ENCODE measurements at places on chromosomes 1 and 21.

GRCh38 chr1:174358786-174359453 lies 88.8 kb upstream of the GPR52 start:
- DNase-seq = no peak

DNA sequence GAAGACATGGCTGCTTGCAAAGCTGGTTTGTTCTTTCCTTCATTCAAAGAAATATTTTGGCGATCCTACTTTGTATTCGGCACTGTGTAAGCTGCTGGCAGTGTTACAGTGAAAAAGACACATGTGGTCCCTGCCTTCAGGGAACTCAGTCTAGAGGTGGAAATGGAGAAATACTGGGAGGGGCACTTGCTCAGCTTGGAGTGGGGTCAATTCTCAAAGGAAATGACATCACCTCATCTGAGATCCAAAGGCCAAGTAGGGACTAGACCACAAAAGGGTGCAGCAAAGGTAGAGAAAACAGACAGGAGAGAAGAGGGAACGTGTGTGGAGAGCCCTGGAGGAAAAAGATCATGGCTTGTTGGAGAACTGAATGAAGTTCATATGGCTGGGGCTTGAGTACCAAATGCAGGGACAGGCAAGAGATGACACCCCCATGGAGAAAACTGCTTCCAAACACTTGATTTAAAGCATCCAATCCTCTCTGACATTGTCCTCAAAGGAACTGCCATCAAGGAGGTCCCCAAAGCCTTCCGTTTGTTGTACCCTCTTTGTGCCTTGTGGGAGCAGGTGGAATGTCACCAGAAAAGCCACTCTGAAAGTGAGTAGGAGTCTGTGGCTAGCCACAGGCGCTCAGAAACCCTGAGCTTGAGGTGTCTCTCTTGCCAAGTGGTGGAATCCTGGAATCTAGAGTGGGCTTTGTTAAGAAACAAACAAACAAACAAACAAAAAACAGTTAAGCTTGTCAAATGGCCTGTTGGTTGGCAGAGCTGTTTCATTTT lies 48.3 kb upstream of the TDRD10 start:
- DNase-seq = peak; percentile 70

DNA sequence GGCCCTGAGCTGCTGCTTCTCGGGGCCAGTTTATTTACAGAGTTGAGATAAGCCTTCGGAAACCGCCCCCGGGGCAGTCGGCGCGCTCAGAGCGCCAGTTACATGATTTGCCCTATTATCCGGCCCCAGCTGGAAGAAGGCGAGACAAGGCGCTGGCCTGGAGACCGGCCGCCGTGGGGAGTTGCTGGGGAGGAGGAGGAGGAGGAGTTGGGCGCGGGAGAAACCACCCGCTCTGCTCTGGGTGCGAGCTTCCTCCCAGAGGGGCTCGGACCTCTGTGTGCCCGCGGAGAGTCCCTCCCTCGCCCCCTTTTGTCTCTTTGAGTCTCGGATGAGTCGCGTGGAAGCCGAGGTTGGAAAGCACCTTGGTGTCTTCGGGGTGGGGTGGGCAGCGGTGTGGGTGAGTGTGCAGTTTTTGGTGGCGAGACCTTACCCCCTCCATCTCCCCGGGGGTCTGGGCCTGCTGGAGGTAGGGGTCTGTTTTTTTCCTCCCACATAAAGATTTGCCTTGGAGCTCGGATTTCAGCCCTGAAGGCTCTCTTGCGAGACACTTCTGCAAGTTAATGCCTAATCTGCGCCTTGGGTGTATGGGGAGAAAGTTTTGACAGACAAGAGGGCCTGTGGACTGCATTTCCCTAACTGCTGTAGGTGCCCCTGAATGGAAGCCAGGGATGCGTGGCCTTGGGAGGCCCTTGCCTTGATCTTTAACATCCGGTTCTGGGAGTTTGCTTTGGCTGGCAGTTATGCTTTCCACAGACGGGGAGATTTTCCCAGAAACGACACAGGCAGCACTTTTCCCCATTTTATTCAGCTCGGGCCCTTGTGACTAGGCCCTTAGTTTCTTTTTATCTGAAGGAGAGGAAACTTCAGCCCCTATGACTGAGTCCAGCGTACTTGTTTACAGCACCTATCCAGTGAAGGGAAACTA lies 80.0 kb downstream of the NDUFS5 start:
- DNase-seq = peak; percentile 33

DNA sequence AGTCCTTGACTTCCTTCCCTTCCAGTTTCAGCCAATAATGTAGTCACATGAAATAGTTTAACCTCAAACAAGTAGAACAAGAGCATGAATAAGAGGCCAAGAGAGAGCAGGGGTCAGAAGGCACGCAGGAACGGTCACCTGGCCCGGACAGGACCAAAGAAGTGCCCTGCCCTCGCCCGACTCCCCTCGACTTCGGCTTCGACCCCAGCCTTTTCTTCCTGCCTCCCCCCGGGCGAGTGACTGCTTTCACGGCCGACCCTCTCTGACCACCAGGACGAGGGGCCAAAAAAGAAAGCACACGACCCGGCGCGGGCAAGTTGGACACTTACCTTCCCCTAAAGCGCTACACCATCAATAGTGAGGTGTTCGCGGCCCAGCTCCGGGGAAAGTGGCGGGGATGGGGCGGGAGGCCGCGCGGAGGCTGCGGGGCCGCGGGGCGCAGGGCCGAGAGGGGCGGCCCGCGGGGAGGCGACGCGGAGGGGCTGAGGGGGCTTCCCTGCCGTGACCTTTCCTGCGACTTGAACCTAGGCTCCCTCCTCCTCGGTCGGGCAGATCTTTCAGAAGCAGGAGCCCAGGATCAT lies 519 bp downstream of the RERE start:
- DNase-seq = no peak

DNA sequence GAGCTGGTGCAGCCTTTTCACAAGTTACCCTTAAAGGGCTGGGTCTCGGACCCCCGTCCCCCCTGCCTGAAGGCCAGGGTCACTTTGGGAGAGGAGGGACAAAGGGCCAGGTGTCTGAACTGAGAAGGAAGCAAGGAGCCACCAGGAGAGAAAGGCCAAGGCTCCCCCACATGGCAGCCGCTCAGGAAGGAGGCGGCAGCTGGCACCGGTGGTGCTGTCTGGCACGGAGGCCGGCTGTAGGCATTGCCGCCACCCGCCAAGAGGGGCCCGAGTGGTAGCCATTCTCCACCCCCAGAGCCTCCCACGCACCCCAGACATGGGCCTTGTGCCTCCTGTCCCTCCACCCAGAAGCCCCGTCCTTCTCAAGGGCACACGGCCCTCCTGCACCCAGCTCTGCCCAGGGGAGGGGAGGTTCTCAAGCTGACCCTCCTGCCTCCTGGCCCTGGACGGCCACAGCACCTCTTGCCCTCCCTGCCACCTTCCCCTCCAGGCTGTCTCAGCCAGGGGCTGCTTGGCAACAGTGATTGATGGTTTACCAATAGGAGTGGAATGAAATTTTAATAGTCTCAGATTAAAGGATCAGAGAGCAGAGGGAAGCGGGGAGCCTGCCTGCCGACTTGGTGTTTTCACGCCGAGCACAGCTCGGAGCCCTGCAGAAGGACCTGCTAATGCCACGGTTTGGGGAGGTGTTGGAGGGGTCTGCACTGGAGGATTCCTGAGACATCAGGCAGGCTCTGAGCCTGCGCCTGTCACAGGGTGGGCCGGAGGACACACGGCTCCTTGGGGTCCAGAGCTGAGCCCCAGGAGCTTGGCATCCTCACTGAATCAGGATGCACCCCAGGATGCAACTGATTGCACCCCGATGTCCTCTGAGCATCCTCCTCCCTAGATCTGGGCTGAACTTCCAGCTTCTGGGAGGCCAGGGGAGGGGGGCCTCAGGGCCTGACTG lies 211.9 kb upstream of the VAMP3 start:
- no peak for DNase-seq

GRCh38 chr1:91952187-91952586 lies 3.0 kb downstream of the BRDT start:
- DNase-seq = no peak

- peak; percentile 41 for DNase-seq
These were observed 10.4 kb upstream of the TLR5 start for GRCh38 chr1:223153177-223154119.

GRCh38 chr1:1115136-1115785 lies 628 bp downstream of the C1orf159 start:
- DNase-seq = no peak

DNA sequence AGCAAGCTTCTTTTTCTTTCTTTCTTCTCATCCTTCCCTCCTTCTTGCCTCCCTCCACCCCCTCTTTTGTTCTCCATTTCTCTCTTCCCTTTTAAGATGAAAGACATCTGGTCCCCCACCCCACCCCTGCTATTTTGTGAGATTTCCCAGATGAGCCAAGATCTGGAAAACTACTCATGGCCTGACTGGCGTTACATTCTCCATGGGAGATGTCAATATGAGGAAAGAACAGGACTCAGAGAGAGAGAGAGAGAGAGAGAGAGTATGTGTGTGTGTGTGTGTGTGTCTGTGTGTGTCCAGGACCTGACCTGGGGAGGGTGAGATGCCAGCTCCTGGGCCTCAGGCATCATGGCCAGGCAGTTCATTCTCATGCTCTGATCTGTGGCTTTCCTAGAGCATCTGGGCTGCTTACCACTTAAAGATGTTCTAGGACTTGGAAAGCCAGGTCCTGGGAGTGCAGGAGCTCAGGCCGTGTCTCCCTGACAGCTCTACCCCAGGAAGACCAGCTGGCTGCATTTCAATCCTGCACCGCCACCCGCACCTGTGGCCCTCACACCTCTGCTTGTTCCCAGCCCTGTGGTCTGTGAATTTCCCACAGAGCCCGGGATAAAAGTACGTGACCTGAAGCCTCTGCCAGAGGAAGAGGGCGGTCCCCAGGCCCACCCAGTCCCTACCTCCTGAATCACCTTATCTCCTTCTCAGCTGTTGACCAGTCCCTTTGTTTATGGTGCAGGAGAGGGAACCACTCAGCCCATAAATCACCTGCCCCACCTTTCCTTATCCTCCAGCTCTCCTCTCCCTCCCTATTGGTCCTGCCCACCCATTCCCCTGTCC lies 3.2 kb upstream of the BEST4 start:
- DNase-seq = no peak

DNA sequence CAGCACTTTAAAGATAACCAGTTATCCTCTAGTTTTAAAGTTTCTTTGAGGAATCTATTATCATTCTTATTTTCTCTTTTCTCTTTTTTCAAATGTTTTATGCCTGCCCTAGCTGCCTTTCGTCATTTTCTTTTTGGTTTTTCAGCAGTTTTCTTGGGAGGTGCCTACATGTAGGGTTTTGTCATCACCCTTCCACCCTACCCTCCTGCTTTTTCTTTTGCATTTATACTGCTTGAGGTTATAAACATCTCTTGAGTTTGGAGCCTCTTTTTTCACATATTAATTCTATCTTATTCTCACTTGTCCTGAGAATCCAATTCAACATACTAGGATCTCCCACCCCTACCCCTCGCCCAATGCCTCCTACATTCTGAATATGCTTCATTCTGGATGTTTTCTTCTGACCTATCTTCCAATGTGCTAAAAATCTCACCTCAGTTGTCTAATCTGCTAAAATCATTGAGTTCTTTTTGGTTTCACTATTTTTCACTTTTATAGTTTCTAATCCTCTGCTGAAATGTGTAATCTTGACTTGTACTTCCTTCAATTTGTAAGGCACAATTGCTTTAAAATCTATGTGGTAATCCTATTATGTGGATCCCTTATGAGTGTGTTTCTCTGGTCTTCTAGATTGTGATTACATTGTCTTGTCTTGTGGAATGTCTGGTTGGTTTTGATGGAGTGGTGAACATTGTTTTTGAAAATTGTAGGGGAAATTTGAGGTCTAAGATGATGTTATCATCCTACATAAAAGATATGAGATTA lies 38.7 kb downstream of the MIA3 start:
- no peak for DNase-seq

GRCh38 chr1:192497214-192497794 lies 78.3 kb upstream of the RGS1 start:
- no peak for DNase-seq

DNA sequence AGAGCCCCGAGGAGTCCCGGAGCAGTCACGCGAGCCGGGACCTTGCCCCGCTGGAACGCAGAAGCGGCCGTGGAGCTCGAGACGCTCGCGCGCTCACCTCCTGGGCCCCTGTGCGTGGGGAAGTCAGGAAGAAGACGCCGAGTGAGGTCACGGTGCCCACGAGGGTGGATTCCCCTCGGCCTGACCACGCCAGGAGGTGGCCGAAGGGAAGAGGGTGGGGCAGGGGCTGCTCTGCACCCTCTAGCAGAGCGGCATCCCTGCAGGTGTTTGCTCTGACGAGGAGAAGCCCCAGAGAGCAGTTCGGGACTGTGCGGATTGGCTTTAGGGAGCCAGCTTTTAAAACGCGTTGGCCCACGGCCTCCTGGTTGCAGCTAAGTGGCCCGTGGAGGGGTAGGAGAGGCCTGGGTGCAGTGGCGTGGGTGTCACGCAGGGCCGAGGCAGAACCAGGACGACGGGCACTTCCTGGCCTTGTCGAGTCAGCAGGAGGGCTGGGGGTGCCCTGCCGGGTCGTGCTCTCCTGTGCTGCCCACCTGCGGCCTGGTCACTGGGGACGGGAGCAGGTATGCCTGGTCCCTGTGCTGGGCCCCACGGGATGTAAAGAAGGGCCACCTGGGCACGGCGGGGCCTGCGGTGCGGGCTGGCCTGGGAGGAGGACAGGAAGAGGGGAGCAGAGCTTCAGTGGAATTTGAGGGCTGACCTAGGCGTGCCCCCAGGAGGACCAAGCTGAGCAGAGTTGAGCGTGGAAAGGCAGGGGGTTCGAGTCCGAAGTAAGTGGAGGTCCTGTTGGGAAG lies 1.0 kb downstream of the PDXK start:
- no peak for DNase-seq

- DNase-seq = no peak
These were observed 27.8 kb downstream of the RPAP2 start for GRCh38 chr1:92326681-92327080.

DNA sequence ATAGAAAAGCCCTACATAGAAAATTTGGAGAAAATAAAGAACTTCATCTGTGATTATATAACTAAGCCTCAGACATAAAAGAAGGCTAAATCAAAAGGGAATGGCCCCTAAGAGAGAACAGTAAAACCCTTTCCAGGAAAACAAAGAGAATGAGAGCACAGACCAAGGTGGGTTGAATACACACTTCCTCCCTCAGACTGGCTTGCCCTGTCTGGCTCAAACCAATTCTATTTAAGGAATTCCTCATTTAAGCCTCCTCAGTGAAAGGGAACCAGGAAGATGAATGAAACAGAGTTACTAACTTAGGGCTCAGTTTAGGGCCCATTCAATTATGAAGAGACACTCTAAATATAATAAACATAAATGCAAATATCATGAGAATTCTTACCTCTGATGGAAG lies 10.6 kb upstream of the SYT14 start:
- DNase-seq = no peak

DNA sequence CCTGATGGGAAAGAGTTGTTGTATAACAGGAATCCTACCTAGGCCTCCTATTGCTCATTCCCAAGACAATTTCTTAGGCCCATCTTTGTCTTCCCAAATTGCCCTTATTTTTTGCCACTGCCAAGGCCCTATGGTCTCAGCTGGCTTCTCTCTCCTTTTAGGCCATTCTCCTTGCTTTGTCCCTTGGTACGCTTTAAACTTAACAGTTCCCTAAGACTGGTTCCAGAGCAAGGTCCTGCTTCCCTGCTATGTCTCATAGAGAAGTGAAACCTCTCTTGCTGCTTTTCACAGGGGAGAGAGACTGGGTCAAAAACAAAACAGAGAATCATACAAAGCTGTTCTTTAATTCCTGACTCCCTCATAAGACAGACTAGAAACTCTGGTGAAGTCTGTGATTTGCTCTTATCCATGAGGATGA lies 77.1 kb downstream of the XCL2 start:
- no peak for DNase-seq
